ENCODE measurements at places on chromosomes 5 and 9.
A peak's percentile ranks its signal among the peaks of the same experiment; 100 is the strongest.

- no peak for DNase-seq
Observed at GRCh38 chr5:45617859-45618416, 78.2 kb downstream of the HCN1 start.

DNA sequence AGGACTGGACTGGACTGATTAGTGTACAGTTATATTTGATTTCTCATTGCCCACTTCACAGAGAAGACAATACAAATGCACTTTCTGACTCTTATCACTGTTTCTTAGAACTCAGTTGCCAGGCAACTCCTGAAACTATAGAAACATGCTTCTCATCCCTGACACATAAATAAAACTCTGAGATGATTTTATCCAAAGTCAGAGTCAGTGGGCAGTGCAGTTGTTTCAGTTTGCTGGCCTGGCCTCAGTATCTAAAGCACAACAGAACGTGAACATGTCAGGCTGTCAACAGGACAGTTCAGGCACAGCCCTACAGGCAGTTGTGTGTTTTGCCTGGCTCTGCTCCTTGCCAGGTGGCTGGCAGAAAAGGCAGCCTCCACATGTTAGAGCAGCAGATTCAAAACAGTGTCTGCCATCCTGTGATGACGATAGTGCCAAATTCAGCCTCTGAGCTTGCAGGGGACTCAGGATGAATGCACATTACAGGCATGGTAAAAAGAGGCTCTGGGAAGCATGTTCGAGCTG lies 65.1 kb upstream of the CCDC152 start:
- no peak for DNase-seq

GRCh38 chr5:170115925-170116324 lies 10.2 kb downstream of the FOXI1 start:
- no peak for DNase-seq

- DNase-seq, result no peak
Observed at GRCh38 chr9:126743041-126743440, 61.8 kb upstream of the ZBTB43 start.

- no peak for DNase-seq
Observed at GRCh38 chr9:5042661-5043178, 57.6 kb downstream of the JAK2 start.

DNA sequence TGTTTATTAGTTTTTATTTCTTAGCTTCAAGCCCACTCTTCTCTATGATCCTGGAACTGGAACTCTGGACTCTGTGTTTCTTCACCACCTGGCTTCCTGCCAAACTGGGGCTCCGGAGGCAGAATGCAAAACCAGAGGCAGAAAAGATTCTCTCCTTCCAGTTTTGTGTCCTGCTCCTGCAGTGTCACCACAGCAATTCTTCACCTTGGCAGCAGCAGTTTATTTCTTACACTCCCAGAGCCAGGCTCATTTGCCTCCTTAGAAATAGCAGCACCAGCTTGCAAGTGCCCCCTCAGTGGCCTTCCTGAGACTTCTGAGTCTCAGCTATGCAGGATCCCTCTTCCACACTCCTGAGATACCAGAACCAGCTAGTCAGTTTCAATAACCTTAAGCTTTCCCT lies 26.7 kb upstream of the CAMK4 start:
- DNase-seq, result no peak

GRCh38 chr9:119639287-119639955 lies 270.2 kb upstream of the BRINP1 start:
- peak; percentile 21 for DNase-seq

DNA sequence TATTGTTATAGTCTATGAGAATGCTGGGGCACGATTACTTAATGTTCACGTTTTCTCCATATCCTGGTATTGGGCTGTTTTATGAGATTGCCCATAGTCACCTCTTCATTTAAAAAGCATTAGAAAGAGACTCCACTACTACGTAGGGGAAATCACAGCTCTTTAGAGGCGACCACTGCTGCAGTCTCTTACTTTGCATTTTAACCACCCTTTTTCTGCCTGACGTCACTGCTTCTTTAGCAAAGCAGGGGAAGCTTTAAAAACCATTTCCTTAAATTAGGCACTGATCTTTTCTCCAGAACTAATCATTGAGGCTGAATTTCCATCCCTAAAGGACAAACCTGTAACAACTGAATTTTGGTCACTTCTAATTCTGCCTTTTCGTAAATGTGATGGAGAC lies 38.9 kb downstream of the ZNF608 start:
- DNase-seq, result no peak

DNA sequence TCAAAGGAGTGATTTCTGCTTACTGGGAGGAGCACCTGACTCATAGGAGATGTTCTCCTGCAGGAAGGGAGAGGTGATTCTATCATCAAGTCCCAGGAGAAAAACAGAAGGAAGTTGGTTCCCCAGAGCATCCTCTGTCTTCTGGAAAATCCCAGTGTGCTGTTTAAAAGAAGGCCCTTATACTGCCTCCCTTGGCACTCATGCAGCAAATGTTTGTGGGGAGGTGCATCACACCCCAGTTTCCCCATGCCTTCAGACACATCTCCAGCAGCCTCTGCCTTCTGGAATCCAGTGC lies 63.1 kb downstream of the PPARGC1B start:
- DNase-seq, result no peak

- DNase-seq, result no peak
Observed at GRCh38 chr5:170481849-170482248, 22.0 kb upstream of the KCNIP1 start.

DNA sequence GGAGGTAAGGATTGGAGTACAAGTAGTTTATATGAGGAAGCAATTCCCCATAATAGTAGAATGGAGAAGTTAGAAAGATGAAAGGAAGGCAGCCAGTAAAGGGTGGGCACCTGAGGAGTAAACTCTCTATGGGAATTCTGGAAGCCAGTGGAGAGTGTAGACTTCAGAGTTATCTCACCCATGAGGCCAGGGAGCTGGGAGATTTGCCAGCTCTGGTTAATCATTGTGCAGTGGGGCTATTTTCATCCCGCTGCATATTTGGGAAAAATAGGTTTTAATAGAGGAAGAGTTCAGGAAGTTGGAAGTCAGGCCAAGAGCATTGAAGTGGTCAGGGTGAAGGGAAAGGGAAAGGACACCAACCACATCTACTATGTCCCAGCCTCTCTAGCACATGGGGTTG lies 242.3 kb upstream of the BRINP1 start:
- no peak for DNase-seq

DNA sequence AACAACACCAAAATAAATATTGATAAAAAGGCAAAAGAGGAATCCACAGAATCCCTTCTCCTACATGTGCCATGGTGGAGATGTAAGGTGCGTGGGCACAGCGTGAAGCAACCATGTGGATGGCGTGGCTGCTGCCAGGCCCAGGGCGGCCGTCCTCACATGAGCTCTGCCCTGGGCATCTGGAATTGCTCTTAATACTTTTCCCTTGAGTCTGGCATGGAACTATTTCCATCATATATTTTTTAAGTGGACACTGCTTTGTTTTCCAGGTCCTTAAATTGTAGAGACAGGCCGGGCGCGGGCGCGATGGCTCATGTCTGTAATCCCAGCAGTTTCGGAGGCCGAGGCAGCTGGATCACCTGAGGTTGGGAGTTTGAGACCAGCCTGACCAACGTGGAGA lies 349.3 kb downstream of the IRX1 start:
- DNase-seq, result no peak

DNA sequence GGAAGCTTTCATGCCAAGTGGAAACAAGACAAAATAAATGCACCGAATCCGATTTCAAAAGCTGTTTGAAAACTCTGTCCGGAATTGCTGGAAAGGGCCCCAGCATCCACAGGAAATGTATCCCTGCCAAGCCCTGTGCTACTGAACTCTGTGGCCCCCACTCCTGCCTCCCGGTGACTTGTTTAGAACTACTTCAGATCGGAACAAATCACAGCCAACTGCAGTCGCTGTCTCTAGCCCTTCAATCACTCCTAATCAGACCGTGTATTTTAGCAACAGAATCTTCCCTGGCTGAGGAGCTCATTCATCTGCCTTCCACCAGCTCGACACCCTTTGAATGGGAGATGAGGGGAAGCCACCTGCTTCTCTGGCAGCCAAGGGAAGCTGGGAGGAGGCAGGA lies 94.1 kb downstream of the KCNIP1 start:
- no peak for DNase-seq

GRCh38 chr9:97176206-97176605 lies 131.3 kb upstream of the CCDC180 start:
- DNase-seq, result peak; percentile 1

GRCh38 chr5:100595152-100595811 lies 60.1 kb downstream of the FAM174A start:
- no peak for DNase-seq

DNA sequence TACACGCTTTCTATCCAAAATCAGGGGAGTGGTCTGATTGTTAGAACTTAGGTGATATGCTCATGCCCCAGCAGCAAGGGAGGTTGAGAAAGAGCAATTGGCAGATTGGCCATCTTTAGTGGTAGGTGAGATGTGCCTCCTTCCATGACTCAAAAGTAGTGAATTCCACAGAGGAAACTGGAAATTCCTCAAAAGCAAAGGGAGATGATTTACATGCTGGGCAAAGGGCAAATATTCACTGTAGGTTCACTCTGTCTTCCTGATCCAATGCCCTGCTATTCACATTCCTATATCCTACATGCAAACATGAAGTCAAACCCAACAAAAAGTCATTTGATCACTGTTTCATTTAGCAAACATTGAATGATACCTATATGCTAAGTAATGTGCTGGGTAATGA lies 130.1 kb upstream of the ZNF608 start:
- DNase-seq, result no peak

DNA sequence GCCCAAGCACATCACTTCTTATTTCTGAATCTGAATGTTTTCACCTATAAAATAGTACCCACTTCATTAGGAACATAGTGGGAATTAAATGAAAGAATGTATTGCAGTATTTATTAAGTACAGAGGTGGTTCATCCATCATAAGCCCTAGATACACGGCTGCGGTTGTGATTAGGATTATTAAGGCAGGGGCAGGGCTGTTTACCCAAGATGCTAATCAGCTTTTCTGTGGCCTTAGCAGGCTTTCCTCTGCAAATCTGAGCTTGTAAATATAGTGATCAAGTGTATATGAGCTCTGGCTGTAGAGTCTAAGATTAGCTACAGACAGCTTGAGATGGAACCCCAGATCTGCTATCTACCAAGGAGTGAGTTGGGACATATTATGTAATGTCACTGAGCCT lies 124.1 kb upstream of the ADRA1B start:
- no peak for DNase-seq

DNA sequence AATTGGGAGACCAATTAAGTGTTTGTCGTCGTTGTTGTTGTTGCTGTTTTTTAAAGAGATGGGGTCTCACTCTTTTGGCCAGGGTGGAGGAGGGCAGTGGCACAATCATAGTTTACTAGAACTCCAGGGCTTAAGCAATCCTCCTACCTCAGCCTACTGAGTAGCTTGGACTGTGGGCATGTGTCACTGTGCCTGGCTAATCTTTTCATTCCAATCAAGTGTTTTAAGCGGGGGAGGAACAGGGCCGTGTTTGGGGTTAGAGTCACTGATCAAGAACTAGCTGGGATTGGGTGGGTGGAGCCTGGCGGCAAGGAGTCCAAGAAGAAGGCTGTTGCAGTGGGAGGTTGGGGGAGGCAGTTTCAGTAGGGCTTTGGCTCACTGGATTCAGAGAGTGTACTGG lies 13.8 kb downstream of the SNX30 start:
- DNase-seq, result no peak

DNA sequence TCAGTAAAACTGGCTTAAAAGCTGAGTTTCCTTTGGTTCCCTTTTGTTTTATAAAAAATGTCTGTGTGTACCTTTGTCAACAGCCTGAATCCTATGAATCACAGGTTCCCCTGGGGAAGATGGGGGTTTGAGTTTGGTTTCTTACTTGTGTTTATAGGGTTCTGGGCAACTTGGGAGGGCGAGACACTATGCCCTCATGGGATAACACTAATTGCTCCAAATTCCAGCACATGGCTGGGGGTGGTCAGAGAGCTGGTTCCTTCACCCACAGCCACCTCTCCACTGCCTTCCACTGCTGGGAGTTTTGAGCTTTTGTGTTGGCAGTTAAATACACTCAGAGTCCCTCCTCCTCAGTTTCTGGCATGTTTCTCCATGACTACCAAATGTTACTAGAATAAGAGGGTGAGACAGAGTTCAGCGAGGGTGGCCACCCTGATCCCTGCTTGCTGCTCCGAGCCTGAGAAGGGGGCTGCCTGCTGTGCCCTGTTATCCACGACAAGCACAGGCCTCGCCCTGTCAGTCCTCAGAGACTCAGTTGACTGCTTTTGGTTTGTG lies 83.0 kb upstream of the EPB41L4B start:
- DNase-seq, result no peak

GRCh38 chr9:131942146-131942720 lies 137.4 kb downstream of the MED27 start:
- DNase-seq, result no peak

DNA sequence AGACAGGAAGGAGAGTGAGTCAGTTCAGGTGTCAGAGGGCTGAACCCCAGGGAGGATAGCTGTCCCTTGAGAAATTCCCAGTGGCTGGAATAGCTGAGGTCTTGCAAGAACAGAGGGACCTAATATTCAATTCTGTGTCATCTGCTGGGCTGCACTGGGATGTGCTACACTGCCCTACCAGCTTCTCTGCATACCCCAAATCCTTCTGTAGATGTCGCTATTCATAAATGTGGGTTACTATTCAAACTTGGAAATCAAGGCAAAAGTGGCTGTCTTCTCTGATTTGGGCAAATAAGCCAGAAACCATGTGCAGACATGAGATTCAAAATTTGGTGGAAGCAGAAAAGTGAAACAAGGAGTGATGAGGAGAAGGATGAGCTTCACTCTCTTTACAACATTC lies 16.3 kb downstream of the TNFSF8 start:
- DNase-seq, result no peak

DNA sequence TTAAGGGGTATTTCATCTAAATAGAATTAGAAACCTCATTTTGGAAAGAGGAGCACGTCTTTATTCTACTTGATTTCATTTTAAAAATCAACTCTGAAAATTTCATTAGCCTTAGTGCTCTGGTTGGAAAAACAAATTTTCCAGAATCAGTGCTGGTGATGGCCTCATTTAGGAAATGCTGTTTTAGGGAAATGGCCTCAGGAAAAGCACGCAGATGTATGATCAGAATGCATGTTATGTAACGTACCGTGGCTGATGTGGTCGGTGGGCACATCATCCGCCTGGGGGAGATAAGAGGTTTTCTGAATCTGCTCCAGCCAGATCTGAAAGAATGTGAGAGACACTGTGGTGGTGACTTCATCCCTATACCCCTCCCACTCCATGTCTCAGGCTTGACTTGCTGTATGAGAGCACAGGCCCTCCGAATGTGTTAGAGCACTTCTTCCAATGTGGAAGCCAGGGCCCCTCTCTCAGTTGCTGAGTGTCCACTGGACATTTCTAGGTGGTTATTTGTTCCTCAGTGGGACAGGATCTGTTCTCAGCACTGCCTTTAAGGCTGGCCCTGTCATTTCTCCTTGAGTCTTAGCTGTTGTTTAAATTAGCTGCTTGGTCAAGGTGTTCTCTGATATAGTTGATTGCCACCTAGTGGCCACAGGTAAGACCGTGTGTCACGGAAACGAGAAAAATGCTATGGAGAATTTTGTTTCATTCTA lies 96.5 kb downstream of the ARHGAP26 start:
- DNase-seq, result peak; percentile 50

All from right kidney (tissue), 9 donors.